T-helper 2 cell (primary cell): ENCODE measurements at places on chromosomes 3 and 15.
A peak's percentile ranks its signal among the peaks of the same experiment; 100 is the strongest.

- no peak for DNase-seq
Observed at GRCh38 chr3:48016301-48016973, at the start of gene MAP4. MAP4 (minus strand) TSS chr3:48016416; CDS start chr3:47998860, 17,556 bp downstream.

- no peak for DNase-seq
Observed at GRCh38 chr3:191263365-191263764, 64.3 kb downstream of the OSTN start.

DNA sequence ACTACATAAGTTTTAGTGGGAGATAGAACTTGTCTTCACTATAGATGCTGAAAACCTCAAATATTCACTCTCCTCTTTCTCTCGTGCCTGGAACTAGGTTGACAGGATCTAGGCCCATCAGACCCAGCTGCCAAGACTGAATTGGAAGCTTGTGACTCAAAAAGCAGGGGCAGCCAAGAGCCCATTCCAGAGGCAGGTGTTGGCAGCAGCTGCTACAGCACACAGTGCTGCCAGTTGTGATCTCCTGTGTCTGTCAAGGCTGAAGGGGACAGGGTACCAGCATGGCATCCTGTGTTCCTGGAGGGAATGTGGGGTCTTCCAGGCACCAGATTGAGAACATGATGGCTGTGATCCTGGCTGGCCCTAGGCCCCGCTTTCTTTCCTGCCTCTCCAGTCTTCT lies 92.5 kb upstream of the MB21D2 start:
- DNase-seq = no peak

DNA sequence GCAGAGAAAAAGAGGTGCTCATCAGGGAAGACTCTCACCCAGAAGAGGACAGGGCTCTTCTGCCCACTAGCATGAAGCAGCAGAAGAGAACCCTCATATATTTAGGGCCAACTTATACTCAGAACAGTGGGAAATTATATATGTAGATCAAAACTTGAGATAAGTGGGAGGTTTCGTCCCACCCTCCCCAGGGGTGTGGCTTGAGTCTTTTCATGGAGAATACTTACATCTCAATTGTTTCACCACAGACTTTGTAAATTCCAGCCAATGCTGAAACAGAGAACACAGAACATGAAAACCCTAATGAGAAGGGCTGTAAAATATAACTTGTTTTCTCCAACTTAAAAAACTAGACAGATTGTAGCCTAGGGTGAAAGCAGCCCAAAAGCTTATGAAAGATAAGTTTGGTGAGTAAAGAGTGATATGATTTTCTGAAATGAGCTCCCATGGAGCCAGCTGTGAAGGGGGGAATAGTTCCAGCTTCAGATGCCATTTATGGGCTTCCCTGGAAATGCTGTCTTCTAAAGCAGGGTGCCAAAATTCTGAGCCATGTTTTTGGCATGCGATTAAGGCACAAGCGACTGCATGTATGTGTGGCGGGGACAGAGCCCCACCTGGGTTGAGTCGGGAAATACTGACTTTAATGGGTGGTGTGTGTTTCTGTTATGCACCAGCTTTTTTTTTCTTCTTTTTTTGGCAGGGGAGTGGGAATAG lies 92.9 kb downstream of the WDR76 start:
- no peak for DNase-seq

- no peak for DNase-seq
Observed at GRCh38 chr15:74893627-74894026, 3.8 kb downstream of the MPI start.

- no peak for DNase-seq
Observed at GRCh38 chr15:99507016-99507503, 58.7 kb upstream of the MEF2A start.

DNA sequence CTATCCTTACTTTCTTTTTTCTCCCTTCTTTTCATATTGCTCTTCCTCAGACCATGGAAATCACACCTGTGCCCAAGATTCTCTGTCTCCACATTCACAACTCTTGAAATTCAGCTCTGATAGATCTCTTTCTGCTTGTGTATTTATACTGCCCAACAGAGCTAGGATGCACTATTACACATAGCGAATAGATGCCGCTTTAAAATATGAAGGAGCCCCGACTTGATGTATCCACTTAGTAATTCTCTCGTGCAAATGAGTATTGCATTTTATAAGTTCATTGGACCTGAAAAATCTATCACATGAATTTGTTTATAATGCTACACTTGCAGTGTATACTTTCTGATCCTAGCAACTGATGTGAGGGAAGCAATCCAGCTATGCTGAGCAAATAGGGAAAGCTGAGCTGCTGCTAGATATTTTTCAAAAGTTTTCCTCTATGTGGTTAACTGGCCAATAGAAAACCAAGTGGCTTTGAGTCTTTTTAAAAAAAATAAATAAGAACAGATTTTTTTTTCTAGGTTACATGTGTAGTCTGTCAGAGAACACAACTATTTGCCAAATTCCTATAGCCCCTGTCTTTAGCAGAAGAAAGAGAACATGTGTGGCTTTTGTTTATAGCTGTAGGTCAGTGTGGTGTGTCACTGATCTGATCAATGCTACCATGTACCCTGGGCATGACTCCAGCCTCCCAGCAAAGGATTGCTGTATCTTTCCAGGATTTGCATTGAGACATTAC lies 64.3 kb upstream of the LEKR1 start:
- no peak for DNase-seq

- DNase-seq = no peak
Observed at GRCh38 chr15:78740904-78741274, 70.4 kb downstream of the ADAMTS7 start.

DNA sequence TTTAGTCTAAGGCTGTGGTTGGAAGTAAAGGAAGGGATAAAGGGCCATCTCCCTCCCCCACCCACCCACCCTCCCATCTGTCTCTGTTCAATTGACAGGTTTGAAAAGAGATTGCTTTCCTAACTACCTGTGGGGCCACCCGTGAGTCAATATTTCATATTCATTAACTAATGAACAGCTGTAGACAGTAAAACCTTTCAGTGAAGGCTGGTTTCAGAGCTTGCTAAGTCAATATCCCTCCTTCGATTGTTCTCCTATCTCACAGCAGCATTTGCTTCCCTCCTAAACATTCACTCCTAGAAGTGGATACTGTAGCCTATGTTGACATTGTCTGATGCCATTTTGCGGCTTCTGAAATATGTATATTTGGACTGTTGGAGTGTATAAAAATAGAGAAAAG lies 85.9 kb upstream of the SYNPR start:
- no peak for DNase-seq

- DNase-seq = no peak
Observed at GRCh38 chr3:52403955-52404354, 40.9 kb downstream of the SEMA3G start.

- peak; percentile 20 for DNase-seq
Observed at GRCh38 chr15:101320501-101321052, 25.5 kb upstream of the SNRPA1 start.
